ENCODE measurements at places on chromosomes 5 and 9.

DNA sequence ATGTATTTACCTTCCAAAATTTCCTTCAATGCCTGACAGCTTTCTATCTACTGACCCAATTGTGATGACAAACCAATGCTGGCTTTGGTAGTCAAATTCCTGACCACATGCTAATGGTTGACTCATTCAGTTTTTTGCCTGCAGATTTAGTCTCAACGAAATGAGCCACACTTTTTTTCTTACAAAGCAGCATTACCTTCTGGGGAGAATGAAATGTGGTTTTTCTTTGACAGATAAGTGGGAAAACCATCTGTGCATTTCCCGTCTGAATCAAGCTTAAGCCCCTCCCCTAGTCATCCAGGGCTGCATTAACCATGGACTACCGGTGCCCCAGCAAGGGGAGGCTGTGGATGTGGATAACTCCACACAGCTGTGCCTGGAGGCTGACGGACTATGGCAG lies 99.6 kb upstream of the TAF11L2 start:
- no peak for DNase-seq

DNA sequence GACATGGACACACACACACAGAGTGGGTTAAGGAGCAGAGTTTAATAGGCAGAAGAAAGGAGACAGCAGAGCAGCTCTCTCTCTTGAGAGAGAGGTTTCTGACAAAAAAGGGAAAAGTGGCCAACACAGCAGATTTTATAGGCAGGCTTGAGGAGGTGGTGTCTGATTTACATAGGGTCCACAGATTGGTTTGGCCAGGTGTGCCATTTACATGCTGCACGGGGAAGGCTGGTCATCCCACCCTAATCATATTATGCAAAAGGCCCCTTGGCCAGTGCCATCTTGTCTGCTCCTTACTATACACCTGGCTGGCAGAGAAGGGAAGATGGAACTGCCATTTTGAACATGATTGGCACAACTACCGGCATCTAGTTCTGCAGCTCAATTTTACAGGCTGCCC lies 240.8 kb downstream of the NPR3 start:
- no peak for DNase-seq

DNA sequence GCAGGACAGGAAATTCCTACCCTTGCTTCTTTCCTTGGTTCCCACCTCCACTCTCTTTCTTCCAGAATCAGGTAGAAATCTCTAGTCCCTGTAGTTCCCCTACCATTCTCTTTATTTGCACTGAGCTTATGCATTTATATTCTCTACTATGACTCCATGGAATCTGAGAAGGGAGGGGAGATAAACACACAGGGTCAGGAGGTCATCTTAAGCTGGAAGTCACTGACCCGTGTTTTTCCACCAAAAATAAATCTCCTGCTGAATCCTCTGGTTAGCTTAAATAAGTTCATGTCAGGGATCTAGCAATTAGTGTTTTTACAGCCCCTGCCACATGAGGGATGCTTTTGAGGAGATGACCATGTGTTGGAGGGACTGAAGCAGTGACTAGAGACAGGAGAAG lies 3.7 kb downstream of the ACTL7B start:
- no peak for DNase-seq

GRCh38 chr5:160452795-160453194 lies 31.1 kb downstream of the PTTG1 start:
- DNase-seq: no peak

DNA sequence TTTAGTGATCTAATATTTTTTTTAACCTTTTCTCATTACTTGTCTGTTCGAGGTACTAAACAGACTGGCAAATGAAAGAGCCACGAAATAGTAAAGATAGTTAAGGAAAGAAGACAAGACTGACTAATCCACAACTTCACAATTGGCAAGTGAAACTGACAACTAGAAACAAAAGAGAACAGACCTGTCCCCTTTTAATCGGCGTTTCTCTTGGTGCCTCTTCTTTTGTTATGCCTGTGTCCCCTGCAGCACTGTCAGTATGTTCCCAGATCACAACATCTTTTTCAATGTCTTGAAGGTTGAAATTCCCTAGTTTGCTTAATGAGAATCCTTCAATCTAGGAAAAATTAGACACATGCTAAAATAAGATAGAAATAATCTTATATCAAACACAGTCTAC lies 26.1 kb downstream of the TUT7 start:
- no peak for DNase-seq

DNA sequence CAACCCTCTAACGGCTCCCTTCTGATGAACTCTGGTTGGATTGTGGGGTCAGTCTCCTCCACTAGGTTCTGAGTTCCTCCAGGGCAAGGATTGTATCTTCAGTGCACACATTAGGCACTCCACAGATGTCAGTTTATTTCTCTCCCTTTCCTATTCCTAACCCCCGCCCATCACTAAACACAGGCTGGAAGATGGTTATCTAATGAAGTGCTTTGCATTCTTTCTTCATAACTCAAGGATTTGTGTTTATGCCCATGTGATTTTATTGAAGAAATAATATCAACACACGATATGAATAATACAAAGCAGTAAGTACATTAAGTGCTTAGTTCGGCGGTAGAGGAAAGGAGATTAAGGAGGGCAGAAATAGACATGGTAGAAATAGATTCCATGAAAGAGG lies 4.4 kb upstream of the CREBRF start:
- DNase-seq: no peak

DNA sequence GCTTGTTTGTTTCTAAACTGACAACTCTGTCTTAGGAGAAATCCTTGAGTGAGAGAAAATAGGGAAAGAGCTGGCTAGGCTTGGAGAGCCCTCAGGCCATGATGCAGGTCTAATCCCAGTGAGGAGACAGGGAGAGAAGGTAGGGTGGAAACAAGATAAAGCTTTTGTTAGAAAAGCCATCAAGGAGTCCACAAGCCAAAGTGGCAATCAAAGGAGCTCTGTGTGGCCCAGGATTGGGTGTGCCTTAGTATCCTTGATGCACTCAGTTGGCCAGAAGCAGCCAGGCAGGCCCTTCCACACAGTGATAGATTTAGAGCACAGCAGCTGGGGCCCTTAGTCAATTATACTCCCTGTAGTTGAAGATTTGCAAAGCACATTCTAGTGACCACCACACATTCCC lies 73.9 kb downstream of the ALDH7A1 start:
- no peak for DNase-seq

- DNase-seq: no peak
Observed at GRCh38 chr9:93965830-93966577, 10.8 kb upstream of the BARX1 start.

GRCh38 chr5:43947935-43948334 lies 345.0 kb downstream of the NNT start:
- no peak for DNase-seq

- no peak for DNase-seq
Observed at GRCh38 chr9:71147368-71147767, 25.9 kb upstream of the TRPM3 start.

DNA sequence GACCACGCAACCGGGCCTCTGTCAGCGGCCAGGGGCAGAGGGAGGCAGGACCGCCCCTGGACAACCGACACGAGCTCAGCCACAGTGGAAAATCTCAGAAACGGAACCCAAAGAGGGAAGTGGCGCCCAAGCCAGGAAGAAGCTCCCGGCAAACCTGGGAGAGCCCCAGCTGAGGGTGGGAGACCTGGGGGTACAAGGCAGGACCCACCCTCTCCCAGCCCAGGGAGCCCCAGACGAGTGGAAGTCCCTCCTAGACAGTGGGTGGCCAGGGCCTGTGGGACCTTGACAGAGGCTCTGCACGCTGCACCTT lies 3.0 kb downstream of the SLC12A7 start:
- DNase-seq: no peak

GRCh38 chr9:122029898-122030297 lies 63.2 kb downstream of the TTLL11 start:
- no peak for DNase-seq

GRCh38 chr5:120361941-120362340 lies 102.2 kb upstream of the PRR16 start:
- DNase-seq: no peak

GRCh38 chr5:148887123-148887881 lies 60.9 kb downstream of the ADRB2 start:
- no peak for DNase-seq

GRCh38 chr5:19902316-19902934 lies 85.6 kb downstream of the CDH18 start:
- no peak for DNase-seq
